ENCODE measurements at places on chromosomes 1 and 21. TPM values are rescaled to one million over a fixed set of nuclear protein-coding genes. Genes with fewer than 3 reads are reported as not detected.

DNA sequence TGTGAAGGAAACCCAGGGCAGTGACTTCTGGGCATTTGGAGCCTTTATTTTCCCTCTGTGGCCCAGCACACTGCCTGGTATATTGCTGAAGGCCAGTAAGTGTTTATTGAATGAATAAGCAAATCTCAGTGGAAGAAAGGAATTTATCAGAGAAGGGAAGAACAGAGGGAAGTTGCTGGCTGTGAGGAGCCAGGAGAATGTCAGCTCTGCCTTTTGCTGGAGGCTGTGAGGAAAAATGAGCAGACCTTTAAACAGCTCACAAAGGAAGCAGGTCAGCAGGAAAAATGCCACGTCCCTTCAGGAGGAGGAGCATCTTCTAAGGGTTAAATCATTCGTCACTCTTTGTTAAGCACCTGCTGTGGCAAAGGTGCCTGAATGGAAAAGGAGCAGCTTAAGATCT lies 75.9 kb downstream of the GIPC2 start:
- no peaks in the 10 kb centered on the region for H3K4me1 ChIP-seq
- H3K27me3 ChIP-seq: no peaks in the 10 kb centered on the region
- no peak for DNase-seq

DNA sequence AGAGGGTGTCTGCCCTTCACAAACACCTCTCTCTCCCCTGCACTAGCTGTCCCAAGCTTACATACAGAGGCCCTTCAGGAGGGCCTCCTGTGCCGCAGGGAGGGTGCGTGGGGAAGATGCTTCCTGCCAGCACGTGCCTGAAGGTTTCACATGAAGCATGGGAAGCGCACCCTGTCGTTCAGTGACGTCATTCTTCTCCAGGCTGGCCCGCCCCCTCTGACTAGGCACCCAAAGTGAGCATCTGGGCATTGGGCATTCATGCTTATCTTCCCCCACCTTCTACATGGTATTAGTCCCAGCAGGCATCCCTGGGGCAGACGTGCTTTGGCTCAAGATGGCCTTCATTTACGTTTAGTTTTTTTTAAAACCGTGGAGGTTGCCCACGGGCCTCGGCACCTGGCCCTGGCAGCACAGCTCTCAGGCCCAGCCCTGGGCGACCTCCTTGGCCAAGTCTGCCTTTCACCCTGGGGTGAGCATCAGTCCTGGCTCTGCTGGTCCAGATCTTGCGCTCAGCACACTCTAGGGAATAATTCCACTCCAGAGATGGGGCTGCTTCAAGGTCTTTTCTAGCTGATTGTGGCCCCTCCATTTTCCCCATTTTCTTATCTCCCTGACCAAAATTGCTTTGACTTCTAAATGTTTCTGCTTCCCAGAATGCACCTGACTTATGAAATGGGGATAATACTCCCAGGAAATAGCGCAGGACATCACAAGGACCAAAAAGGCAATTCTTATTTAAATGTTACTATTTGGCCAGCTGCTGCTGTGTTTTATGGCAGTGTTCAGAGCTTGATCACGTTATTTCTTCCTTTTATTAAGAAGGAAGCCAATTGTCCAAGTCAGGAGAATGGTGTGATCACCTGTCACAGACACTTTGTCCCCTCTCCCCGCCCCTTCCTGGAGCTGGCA lies 6.1 kb downstream of the NPPA start:
- H3K27me3 ChIP-seq: peaks cover 3% of the 10 kb centered on the region
- no peak for DNase-seq
- H3K36me3 ChIP-seq: peaks cover 63% of the 10 kb centered on the region
- no peak overlapping the region for H3K27ac ChIP-seq
- no peak overlapping the region for H3K4me3 ChIP-seq
- peaks cover 8% of the 10 kb centered on the region for H3K4me1 ChIP-seq

Gene CAMK2N1
- 0.28 TPM for total RNA-seq

Gene CA14
- 6.3 TPM for total RNA-seq

Gene TCHHL1
- total RNA-seq: not detected

GRCh38 chr1:19045898-19046880 lies 89.7 kb upstream of the IFFO2 start:
- DNase-seq: no peak
- H3K27ac ChIP-seq: no peak overlapping the region
- H3K36me3 ChIP-seq: no peaks in the 10 kb centered on the region

DNA sequence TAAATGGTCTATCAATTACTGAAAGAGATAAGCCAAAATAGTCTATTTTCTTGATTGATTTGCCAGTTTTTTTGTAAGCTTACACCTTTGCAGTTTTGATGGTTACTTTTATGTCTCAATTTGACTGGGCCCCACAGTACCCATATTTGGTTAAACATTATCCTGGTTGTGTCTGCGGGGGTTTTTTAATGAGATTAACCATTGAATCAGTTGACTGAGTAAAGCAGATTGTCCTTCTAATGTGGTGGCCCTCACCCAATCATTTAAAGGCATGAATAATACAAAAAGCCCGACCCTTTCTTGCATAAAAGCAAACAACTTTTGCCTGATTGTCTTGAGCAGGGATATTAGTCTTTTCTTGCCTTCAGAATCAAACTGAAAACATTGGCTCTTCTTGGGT lies 650.0 kb upstream of the RGS18 start:
- no peak overlapping the region for H3K27ac ChIP-seq
- H3K4me1 ChIP-seq: no peaks in the 10 kb centered on the region
- peaks cover under 1% of the 10 kb centered on the region for H3K36me3 ChIP-seq
- DNase-seq: no peak

Gene IL12RB2
- 0.36 TPM for total RNA-seq

DNA sequence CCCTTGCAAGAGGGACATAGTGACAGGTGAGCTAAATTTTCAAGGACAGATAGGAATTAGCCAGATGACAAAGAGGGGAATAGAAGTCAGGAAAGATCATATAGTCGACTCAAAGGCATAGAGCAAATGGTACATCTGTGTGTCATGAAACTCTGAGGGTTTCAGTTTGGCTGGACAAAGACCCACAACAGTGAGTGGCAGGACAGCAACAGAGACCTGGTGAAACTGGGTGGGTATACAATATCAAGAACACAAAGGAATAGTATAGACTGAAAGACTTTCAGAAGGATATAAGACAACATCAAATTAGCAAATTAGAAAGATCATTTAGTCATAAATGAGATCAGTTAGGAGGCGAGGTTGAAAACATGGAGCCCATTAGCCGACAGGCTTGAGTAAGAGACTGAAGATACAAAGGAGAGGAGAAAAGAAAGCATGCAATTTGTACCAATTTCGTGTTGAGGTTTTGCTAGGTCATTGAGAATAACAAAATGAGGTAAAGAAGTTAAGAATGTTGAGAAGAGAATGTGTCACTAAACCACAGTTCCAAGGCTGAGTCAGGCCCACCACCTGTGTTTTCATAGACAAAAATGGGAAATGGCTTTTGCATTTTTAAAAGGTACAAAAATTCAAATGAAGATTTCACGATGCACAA lies 213.8 kb downstream of the HHIPL2 start:
- no peaks in the 10 kb centered on the region for H3K36me3 ChIP-seq
- H3K4me3 ChIP-seq: no peak overlapping the region
- DNase-seq: no peak
- no peaks in the 10 kb centered on the region for H3K27me3 ChIP-seq
- H3K27ac ChIP-seq: no peak overlapping the region

Gene SLC16A4
- total RNA-seq: 7.2 TPM

Gene KLHDC7A
- not detected for total RNA-seq

Gene TCEA3
- total RNA-seq: 9.7 TPM

- peak overlapping the region; percentile 74 for H3K4me3 ChIP-seq
- H3K27me3 ChIP-seq: peaks cover 8% of the 10 kb centered on the region
- no peaks in the 10 kb centered on the region for H3K36me3 ChIP-seq
- DNase-seq: peak; percentile 92
- no peak overlapping the region for H3K27ac ChIP-seq
Observed at GRCh38 chr1:31394584-31395193, 18.3 kb upstream of the SERINC2 start.

DNA sequence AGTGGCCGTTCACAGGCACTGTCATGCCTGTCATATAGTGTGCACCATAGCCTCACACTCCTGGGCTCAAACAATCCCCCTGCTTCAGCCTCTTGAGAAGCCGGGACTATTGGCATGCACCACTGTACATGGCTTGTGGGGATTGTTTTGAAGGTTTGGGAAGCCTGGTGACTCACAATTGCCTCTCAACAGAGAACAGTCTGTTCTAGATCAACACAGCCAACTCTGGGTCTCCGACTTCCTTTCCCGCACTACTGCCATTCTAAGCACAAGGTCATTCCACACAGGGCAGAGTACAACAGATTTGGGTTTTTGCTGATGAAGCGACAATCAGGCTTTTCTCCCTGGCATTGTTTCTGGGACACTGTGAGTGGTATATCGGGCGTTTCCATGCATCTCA lies 15.5 kb upstream of the AHCTF1 start:
- H3K36me3 ChIP-seq: no peaks in the 10 kb centered on the region
- H3K4me3 ChIP-seq: no peak overlapping the region
- H3K4me1 ChIP-seq: peaks cover 4% of the 10 kb centered on the region
- DNase-seq: no peak
- H3K27ac ChIP-seq: no peak overlapping the region

GRCh38 chr21:38637161-38637560 lies 138.9 kb upstream of the ERG start:
- H3K36me3 ChIP-seq: no peaks in the 10 kb centered on the region
- DNase-seq: no peak
- H3K27ac ChIP-seq: no peak overlapping the region
- no peaks in the 10 kb centered on the region for H3K4me1 ChIP-seq

GRCh38 chr21:43864962-43865539 lies at the start of gene AGPAT3:
Gene AGPAT3 (plus strand): TSS chr21:43865223. CDS start chr21:43959682, 94,459 bp downstream.
- peaks cover 15% of the 10 kb centered on the region for H3K36me3 ChIP-seq
- H3K27ac ChIP-seq: no peak within 1 kb of the TSS
- H3K27me3 ChIP-seq: peaks cover 8% of the 10 kb centered on the region
- DNase-seq: no peak

- no peak overlapping the region for H3K27ac ChIP-seq
- H3K27me3 ChIP-seq: no peaks in the 10 kb centered on the region
- peaks cover 14% of the 10 kb centered on the region for H3K4me1 ChIP-seq
- DNase-seq: no peak
Observed at GRCh38 chr1:186498695-186499389, 37.9 kb upstream of the PDC start.

DNA sequence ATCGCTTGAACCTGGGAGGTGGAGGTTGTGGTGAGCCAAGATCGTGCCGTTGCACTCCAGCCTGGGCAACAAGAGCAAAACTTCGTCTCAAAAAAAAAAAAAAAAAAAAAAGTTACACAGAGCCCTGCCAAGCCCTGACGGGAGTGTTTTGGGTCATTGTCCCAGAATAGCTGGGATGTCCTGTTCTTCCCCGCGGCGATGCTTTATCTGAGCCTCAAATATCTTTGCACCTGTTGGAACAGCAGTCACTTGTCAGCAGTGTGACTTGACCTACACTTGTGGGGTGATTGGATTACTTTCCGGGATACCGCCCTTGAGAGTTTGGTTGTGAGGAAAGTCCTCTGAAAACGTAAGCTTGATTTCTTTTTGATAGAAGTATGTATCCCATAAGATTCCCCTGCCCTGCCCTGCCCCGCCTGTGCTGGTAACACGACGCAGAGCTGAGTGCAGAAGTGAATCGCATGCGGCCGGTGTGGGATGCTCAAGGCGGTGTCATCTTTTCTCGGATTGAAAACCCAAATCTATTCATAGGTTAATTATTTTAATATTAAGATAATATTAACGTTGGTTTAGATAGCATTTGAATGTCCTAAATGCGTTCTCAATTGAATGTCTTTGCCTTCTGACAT lies 50.9 kb downstream of the PCNT start:
- H3K27ac ChIP-seq: no peak overlapping the region
- H3K27me3 ChIP-seq: peaks cover 3% of the 10 kb centered on the region
- no peak overlapping the region for H3K4me3 ChIP-seq
- H3K4me1 ChIP-seq: peaks cover 4% of the 10 kb centered on the region
- DNase-seq: no peak

Gene OR6N1
- not detected for total RNA-seq

Gene DMRTA2
- not detected for total RNA-seq

Gene ZBTB37
- total RNA-seq: 10.1 TPM

GRCh38 chr1:44819608-44820327 lies 11.4 kb downstream of the BTBD19 start:
- H3K4me3 ChIP-seq: peak overlapping the region; percentile 87
- peaks cover 20% of the 10 kb centered on the region for H3K4me1 ChIP-seq
- H3K36me3 ChIP-seq: peaks cover 9% of the 10 kb centered on the region
- peak; percentile 69 for DNase-seq

GRCh38 chr1:15621975-15622374 lies 4.7 kb downstream of the DDI2 start:
- H3K36me3 ChIP-seq: peaks cover 7% of the 10 kb centered on the region
- no peak overlapping the region for H3K4me3 ChIP-seq
- peaks cover 20% of the 10 kb centered on the region for H3K4me1 ChIP-seq
- no peak for DNase-seq
- peaks cover 6% of the 10 kb centered on the region for H3K27me3 ChIP-seq
